ENCODE measurements at places on chromosomes 4 and X.

GRCh38 chr4:177385576-177386277 lies 56.5 kb downstream of the AGA start:
- DNase-seq, result no peak

GRCh38 chr4:35730414-35730813 lies 513.9 kb downstream of the ARAP2 start:
- DNase-seq, result no peak

DNA sequence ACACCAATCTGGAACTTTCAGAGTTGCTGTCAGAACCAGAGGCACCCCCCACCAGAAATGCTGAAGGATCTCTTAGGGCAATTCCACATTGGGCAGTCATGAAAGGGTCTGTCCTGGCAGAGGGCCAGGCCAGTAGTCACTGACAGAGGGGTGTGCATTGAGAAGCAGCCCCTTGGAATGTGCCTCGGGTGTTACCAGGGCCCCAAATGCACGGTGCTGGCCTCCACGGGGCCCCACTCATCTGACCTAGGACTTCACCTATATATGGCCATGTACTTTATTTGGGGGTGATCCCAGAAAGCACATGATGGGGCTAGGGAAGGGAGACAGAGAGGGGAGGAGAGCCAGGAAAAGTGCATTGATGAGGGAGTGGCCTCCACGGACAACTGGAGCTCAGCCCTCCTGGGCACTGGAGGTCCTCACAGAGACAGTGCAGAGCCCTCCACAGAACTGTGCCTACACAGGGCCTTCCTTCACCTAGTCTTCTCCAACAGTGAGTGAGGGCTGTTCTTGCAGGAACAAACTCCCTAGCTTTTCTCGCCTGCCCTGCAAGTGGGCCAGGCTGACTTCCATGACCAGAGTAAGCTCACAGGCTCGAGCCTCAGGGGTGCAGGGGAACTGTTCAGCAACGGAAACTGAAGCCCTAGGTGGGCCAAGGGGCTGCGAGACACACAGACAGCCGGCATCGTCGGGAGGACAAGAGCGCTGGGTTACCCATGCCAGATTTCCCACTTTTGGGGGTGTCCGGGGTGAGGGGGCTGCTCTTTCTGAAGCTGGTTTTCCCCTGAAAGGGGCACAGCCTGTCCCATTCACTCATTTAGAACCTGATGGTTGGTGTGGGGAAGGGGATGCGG lies 136.2 kb downstream of the HMX1 start:
- DNase-seq, result no peak

- DNase-seq, result no peak
Observed at GRCh38 chrX:56125946-56126345, 106.2 kb upstream of the KLF8 start.

GRCh38 chrX:123648028-123648810 lies 84.6 kb downstream of the THOC2 start:
- no peak for DNase-seq
